Bronchial epithelial cell (primary cell): ENCODE measurements at places on chromosomes 5 and 9. TPM values are rescaled to one million over a fixed set of nuclear protein-coding genes. Genes with fewer than 3 reads are reported as not detected.
A peak's percentile ranks its signal among the peaks of the same experiment; 100 is the strongest.

The FOXE1 gene
- 1.1 and 2.6 TPM in 2 replicates for total RNA-seq

GRCh38 chr5:157449011-157449723 lies 10.8 kb upstream of the NIPAL4 start:
- DNase-seq: no peak

GRCh38 chr5:115469904-115470516 lies 74.6 kb downstream of the FEM1C start:
- no peak for DNase-seq

- DNase-seq: no peak
These were observed 113.8 kb downstream of the MARCHF11 start for GRCh38 chr5:16065831-16066230.

The ACTBL2 gene
- under 0.01 TPM in 1 of 2 replicates, not detected in the other for total RNA-seq

DNA sequence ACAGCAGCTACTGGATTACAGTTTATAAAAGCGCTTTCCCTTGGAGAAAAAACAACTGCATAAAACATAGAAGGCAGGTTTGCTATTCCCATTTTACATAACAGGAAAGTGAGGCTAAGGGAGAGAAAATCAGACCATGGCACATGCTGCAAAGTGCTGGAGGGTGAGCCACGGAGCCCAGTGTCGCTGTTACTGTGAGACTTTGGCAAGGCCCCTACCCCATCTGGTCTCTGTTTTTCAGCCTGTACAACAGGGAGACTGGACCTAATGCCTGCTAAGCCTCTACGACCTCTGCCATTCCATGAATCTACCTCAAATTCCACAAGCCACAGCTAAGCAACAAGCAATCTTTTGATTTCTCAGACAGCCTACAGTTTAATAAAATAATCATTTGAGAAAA lies 139.2 kb downstream of the GABBR2 start:
- no peak for DNase-seq

The GARIN3 gene
- not detected in 2 replicates for total RNA-seq

The OTP gene
- total RNA-seq: not detected in 2 replicates

- DNase-seq: peak; percentile 4
These were observed 100.1 kb downstream of the KCNIP1 start for GRCh38 chr5:170603578-170604565.

The LRRC19 gene
- not detected in 2 replicates for total RNA-seq

GRCh38 chr9:136045595-136046553 lies 49.2 kb downstream of the NACC2 start:
- DNase-seq: no peak

The CFAP90 gene
- not detected in 2 replicates for total RNA-seq

The IL4 gene
- not detected in 2 replicates for total RNA-seq

DNA sequence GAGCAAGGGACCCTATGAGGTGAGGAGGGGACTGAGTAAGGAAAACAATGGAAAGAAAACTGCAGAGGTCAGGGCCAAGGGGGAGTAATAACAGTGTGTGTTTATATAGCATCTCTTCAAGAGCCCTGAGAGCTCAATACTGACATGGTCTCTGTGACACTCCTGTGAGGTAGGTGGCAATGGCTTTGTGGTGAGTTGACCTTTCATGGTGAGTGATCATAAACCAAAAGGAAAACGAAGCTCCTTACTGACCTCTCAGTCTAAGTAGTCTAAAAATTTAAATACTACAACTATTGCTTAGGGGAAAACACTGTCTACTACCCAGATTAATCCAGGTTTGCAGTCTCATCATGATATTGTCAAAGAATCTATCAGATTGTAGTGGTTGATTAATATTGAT lies 130.9 kb downstream of the SNCAIP start:
- DNase-seq: no peak

DNA sequence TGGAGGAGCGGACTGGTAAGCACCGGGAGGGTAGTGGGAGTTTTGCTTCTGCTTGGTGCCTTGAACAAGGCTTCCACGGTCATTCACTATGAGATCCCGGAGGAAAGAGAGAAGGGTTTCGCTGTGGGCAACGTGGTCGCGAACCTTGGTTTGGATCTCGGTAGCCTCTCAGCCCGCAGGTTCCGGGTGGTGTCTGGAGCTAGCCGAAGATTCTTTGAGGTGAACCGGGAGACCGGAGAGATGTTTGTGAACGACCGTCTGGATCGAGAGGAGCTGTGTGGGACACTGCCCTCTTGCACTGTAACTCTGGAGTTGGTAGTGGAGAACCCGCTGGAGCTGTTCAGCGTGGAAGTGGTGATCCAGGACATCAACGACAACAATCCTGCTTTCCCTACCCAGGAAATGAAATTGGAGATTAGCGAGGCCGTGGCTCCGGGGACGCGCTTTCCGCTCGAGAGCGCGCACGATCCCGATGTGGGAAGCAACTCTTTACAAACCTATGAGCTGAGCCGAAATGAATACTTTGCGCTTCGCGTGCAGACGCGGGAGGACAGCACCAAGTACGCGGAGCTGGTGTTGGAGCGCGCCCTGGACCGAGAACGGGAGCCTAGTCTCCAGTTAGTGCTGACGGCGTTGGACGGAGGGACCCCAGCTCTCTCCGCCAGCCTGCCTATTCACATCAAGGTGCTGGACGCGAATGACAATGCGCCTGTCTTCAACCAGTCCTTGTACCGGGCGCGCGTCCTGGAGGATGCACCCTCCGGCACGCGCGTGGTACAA lies 556 bp downstream of the PCDHGC3 start:
- peak; percentile 52 for DNase-seq

GRCh38 chr5:107580889-107581820 lies 89.6 kb downstream of the EFNA5 start:
- no peak for DNase-seq

The C5orf34 gene
- total RNA-seq: 0.53 and 1.3 TPM in 2 replicates

The SNCAIP gene
- 0.26 TPM in 1 of 2 replicates, not detected in the other for total RNA-seq

- no peak for DNase-seq
These were observed 33.4 kb downstream of the LPCAT1 start for GRCh38 chr5:1490376-1490775.

DNA sequence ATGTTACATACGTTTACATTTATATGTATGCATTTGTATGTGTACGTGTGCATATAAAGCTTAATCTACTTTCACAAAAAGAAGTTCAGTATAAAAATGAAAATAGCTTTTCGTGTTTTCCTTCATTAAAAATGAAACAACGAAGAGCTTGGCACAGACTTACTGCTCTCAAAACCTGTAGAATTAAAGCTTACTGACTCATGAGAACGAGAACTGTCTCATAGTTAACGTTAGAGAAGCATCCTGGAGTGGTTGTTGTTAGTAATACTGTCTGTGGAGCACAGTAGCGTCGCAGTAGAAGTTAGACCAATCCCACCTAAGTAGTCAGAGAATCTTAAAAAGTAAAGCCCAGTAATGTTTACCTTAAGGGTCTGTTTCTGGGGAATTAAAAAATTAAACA lies 1.3 kb downstream of the MAT2B start:
- peak; percentile 73 for DNase-seq

DNA sequence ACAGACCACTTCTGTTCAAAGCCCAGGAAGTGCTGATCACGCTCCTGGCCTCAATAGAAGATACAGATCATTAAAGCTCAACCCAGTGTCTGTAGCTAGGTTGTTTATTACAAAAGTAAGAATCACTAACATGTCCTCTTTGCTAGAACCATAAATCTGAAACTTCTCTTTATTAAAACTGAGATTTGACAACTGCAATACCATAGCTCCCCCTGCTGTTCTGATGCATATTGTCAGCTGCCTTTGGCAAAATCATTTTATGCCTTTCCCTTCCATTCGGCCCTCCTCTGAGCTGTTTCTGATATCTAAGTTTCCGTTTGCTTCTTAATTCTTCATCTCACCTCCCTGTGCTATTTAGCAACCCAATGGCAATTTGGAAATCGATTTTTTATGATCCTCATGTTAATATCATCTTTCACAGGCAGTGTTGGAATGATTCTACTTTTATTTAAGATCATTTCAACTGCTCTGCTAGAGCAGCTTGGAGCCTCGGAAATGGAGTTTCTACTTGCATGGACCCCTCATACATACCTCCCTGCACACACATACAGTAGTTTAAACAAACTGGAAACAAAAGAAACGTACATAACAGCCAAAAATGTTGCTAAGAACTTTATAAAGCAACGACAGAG lies 998.8 kb downstream of the MAT2B start:
- DNase-seq: peak; percentile 41

The CDH9 gene
- total RNA-seq: not detected in 2 replicates

DNA sequence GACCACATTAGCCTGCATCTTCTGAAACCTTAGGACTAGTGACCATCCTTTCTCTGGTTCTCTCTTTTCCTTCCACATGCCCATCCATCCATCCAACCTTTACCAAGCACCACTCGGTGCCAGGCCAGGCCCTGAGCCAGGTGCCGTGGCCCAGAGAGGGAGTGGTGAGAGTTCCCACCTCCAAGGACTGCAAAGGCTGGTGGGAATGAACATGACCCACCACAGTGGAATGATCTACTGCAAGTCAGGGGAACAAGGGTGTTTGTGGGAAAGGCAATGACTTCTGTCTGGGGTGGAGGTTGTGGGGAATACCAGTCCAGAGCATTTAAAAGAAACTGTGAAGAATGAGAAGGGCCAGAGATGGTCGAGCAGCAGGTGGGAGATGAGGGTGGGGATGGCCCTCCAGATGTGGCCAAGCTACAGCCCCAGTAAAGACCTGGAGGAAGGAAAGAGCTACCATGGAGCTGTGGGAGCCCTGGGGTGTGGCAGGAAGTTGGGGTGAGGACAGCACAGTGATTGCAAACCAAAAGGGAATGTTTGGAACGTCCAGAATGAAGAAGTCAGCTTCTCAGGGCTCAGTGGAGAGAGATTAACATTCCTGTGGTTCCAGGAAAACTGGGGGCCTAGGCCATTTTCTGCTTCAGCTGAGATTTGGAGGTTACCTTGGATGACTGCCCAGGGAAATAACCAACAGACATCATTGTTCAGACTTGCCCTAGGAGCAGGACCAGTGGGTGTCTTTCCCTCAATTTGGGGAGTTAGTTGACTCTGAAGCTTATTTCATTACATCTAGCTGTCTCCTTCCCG lies 30.7 kb upstream of the CORO2A start:
- peak; percentile 100 for DNase-seq

The ORM1 gene
- not detected in 2 replicates for total RNA-seq

GRCh38 chr5:165620394-165620793 lies 2115.0 kb downstream of the MAT2B start:
- no peak for DNase-seq

GRCh38 chr9:89106224-89106851 lies 72.3 kb downstream of the SHC3 start:
- DNase-seq: no peak

The PAXX gene
- total RNA-seq: 10.0 and 11.5 TPM in 2 replicates

DNA sequence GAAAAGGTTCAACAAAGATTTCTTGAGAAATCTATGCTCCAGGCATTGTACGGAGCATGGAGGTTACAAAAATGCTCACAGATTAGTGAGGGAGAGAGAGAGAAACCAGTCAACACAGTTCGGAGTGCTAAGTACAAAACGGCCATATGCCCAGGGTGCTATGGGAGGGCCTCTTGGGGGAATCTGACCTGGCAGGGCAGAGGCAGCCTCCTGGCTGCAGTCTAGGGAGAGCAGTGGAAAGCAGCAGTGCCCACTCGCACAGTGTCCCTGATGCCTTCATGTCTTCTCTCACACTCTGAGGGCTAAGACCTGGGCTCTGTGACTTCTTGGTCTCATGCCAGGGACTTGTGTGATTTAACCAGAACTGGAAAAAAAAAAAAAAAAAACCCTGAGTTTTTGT lies 29.8 kb upstream of the SMC5 start:
- no peak for DNase-seq

DNA sequence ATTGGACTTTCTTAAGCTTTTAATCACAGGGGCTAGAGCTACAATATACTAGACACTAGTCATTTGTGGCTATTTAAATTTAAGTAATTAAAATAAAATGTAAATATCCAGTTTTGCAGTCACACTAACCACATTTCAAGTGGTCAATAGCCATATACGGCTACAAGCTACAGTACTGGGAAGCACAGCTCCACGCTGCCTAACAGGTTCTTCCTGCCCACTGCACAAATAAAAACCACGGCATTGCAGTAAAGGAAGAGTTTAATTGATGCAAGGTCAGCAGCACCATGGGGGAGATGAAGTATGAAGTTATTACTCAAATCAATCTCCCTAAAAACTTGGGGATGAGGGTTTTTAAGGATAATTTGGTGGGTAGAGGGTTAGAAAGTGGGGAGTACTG lies 134.1 kb downstream of the LURAP1L start:
- DNase-seq: peak; percentile 7

DNA sequence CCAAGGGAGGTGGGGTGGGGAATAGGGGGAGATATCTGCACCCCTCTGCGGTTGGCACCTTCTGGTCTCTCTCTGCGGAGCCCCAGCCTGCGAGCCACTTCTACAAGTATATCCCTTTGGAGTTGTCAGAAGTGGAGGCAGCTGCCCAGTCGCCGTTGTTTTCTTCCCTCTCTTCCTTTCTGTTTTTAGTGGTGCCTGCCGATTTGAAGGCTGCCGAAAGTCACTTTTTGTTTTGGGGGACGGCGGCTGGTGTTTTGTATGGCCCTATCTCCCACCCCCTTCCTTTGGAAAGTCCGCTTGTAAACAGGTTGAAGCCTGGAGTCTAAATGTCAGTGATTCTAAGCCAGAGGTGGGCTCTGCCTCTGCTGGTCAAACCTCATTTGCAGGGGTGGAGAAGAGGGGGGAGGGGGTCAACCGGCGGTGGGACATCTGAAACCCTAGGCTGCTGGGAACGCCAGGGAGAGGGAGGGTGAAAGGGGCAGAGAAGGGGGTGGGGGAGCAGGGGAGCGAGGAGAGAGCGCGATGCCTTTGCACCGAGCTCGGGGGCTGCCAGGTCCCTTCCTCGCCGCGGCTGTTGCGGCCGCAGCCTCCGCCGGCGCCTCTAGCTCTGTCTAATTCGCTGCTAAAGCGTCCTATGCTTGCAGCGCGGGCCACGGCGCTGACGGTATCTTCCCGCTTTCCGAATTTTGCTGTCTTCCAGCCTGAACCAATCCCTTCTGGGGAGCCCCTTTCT lies at the start of gene FGF10:
Gene FGF10, minus strand, starts transcription at position 331 of the 733 bp plus-strand sequence. CDS start 738 bp downstream, outside the sequence.
- no peak for DNase-seq

The MEF2C gene
- under 0.01 and 0.26 TPM in 2 replicates for total RNA-seq

The TMEM171 gene
- total RNA-seq: 0.26 and 0.51 TPM in 2 replicates

- no peak for DNase-seq
These were observed 13.2 kb upstream of the IL12B start for GRCh38 chr5:159343295-159344094.

DNA sequence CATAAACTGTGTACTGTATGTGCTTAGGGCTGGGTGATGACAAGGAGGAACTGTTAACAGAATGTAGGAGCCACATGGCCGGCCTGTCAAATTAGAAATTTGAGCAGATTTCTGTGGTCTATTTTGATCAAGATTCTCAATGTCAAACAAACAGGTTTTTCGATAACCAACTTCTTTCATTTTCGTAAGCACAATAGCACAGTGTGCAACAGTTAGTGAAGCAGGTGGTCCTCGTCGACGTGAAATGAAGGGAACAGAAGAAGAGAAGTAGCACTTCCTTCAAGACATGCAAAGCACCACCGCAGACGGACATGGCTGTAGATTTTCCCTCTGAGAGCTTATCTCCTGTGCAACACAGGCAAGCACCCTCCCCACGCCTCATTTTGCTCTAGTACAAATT lies 252.1 kb downstream of the CRB2 start:
- DNase-seq: no peak

- no peak for DNase-seq
These were observed 8.4 kb upstream of the GOLPH3 start for GRCh38 chr5:32182463-32183063.

- peak; percentile 95 for DNase-seq
These were observed 138.9 kb upstream of the CDKN2B start for GRCh38 chr9:22147813-22148527.
